Activated CD4-positive, alpha-beta memory T cell treated with anti-CD3 and anti-CD28 coated beads, Interleukin-2, amount 10 ng/mL, durations not matched to agents 7 days and 5 days (primary cell): ENCODE measurements at places on chromosomes 13 and 19. TPM values are rescaled to one million over a fixed set of nuclear protein-coding genes. Genes with fewer than 3 reads are reported as not detected.

Gene CYTH2
- 53.2 TPM for total RNA-seq

Gene LILRA5
- not detected for total RNA-seq

Gene TMEM190
- total RNA-seq = not detected

Gene CXCL17
- not detected for total RNA-seq

Gene CCL25
- total RNA-seq = not detected

Gene SYNE4
- total RNA-seq = 1.6 TPM

Gene KLK15
- not detected for total RNA-seq

DNA sequence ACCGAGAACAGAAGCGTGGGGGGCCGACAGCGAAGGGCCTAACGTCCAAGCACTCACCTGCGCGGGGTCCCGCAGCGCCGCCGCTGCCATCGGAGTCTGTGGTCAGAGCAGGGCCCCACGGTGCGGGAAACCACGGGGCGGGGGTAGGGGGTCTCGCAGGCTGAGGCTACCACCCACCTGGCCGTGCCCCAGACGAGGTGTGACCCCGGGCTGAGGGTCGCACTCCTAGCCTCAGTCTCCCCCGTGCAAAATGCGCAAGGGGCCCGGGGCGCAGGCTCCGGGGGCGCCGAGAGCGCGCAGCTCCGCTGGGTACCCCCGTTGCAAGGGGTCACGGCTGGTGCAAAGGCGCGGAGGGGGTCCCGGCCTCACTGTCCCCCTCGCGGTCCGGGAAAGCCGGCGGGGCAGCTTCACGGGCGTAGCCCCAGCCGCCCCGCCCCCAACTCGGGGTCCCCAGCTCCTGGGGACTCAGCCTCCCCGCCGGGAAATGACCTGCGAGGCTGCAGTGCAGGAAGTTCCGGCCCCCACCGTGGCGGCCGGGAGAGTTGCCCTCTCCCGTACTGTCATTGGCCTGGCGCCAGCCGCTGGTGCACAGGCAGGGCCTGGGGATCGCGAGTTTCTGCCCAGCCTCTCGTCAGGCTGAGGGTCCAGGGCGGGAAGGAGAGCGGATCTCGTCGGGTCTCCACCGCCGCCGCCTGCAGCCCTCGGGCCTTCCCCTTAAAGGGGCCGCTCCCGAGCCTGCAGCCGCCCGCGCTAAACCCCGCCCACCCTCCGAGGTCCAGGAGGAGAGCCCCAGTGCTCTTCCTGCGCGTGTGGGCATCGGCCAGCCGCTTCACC lies at the start of gene ZNF792:
Gene ZNF792, minus strand, starts transcription at position 657 of the 834 bp plus-strand sequence. Its CDS starts 567 bp downstream, at position 90.
- peak within 1 kb of the TSS; percentile 93 for H3K4me3 ChIP-seq
- peaks cover 54% of the 10 kb centered on the region for H3K36me3 ChIP-seq
- H3K4me1 ChIP-seq = peaks cover 29% of the 10 kb centered on the region
- no peaks in the 10 kb centered on the region for H3K27me3 ChIP-seq
- H3K27ac ChIP-seq = peak within 1 kb of the TSS; percentile 79
- peak; percentile 54 for DNase-seq

DNA sequence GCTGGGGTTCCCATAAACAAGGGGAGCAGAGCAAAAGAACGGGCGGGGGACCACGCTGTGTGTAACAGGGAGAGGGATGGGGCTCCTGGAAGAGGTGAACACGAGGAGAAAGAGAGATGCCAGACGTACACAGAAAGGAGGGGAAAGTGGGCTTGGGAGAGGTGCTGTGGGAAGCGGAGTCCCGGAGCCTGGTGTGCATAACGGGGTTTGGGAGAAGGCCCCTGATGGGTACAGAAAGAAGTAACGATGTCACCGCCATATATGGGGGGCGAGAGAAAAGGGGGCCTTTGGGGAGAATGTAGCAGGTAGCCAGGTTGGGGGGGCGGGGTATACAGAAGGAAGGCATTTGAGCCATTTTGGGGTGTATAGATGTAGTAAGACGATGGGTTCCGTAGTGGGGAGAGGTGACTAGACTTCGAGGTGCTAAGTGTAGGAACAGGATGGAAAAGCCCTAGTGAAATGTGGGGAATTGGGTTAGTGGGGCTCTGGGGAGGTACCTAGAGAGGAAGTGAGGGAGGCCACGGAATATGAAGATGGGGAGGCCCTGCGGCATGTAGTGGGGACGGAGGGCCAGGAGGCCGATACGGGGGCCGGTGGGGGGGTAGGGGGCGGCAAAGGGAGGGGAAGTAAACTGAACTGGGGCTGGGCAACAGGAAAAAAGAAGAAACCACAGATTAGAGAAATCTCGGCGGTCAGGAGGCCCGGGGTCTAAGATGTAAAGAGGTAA lies 787 bp downstream of the ZNF580 start:
- peak; percentile 30 for DNase-seq
- peaks cover 21% of the 10 kb centered on the region for H3K36me3 ChIP-seq
- no peaks in the 10 kb centered on the region for H3K27me3 ChIP-seq

DNA sequence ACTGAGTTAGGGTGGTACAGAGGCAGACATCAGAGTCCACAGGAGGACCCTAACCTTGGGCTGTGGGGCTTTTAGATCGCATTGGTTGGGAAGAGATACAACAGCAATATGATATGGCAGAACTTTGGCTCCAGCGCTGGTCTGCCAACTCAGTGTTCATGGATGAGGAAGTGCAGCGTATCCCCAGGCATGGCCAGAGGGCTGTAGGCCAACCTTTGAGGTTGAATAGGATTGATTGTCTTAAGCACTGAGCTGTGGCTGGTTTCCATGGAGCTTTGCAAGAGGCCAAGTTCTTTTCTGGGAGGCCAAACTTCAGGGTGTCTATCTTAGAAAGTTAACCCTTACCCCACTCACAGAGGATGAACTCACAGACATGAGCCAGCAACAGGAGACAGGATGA lies 144.1 kb upstream of the TMTC4 start:
- H3K27me3 ChIP-seq = peaks cover 6% of the 10 kb centered on the region
- H3K4me3 ChIP-seq = no peak overlapping the region
- no peaks in the 10 kb centered on the region for H3K36me3 ChIP-seq
- no peak for DNase-seq

DNA sequence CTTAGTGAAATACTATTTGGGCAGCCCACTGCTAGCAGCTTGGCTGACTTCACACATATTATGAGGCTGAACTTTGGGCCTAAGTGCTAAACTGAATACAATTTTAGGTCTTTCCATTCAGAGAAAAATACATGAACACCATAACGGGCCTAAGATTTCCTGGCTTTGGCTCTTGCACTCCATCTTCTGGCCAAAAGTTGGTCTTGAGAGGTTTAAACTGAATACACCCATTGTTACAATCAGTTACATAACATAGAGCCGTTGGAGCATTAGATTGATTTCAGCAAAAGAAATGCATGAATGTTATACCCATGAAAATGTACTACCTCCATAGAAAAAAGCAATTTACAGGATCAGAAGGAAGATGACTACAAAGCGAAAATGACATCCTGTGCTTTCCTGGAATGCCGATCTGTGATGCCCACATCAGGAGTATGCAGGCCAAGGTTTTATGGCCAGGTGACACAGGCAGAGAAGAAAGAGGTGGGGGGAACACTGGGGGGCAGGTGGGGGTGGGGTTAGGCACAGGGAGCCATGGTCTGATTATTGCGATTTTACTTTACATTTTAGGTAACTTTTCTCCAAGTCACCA lies 11.1 kb upstream of the SHISA2 start:
- H3K27me3 ChIP-seq = peaks cover 20% of the 10 kb centered on the region
- DNase-seq = peak; percentile 30
- peaks cover 10% of the 10 kb centered on the region for H3K4me1 ChIP-seq

- H3K4me3 ChIP-seq = peak overlapping the region; percentile 97
- peaks cover 63% of the 10 kb centered on the region for H3K36me3 ChIP-seq
- peaks cover 79% of the 10 kb centered on the region for H3K4me1 ChIP-seq
- H3K27me3 ChIP-seq = peaks cover 5% of the 10 kb centered on the region
Observed at GRCh38 chr13:114129649-114130062, 2.8 kb downstream of the RASA3 start.

DNA sequence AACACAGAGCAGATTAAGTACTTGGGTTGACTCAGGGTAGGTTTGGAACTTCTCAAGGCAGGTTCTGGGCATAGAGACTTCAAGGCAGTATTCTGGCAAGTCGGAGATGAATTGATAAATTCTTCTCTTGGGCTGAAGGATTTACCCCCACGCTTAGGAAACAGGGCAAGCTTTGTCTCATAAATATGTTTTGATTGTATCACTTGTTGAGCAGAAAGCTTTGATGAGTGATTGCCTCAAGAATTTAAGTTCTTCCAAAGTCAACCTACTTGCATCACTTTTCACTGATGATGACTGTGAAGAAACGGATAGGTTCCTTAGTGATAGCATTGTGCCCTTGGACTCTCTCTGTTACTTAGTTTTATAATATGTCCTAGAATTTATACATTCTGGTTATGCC lies 258.6 kb upstream of the DACH1 start:
- H3K4me1 ChIP-seq = no peaks in the 10 kb centered on the region
- H3K27me3 ChIP-seq = no peaks in the 10 kb centered on the region
- H3K36me3 ChIP-seq = no peaks in the 10 kb centered on the region
- no peak for DNase-seq
- H3K27ac ChIP-seq = no peak overlapping the region
- H3K4me3 ChIP-seq = no peak overlapping the region

DNA sequence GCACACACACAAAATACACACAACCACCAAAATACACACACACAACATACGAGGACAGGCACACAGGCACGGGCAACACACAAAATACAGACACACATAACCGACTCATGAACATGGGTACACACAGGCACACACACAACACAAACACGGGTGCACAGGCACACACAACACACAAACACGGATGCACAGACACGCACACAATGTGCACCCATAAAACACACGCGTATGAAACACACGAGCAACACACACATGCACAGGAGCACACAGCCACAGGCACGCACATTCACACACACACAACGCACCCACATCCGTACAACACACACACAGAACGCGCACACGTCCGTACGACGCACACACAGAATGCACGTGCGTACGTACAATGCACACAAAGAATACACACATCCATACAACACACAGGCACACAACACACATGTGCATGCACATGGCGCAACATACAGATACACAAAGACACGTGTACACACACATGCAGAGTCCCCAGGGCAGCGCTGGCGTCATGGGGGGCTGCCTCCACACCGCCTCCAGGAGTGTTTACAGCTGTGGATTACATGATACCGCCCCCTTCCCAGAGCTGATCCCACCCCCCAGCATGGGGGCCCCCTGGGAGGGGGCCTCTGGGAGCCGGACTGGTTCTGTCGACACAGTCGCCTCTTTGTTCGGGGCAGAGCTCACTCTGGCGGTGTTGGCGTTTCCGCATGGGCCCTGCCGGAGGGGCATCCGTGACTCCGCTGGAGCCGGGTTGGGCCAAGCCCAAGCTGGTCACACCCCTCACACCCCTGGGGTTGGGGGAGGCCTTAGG lies 2.9 kb downstream of the SBNO2 start:
- H3K4me3 ChIP-seq = peak overlapping the region; percentile 36
- peaks cover 30% of the 10 kb centered on the region for H3K4me1 ChIP-seq
- H3K27ac ChIP-seq = no peak overlapping the region
- H3K27me3 ChIP-seq = no peaks in the 10 kb centered on the region
- DNase-seq = no peak

DNA sequence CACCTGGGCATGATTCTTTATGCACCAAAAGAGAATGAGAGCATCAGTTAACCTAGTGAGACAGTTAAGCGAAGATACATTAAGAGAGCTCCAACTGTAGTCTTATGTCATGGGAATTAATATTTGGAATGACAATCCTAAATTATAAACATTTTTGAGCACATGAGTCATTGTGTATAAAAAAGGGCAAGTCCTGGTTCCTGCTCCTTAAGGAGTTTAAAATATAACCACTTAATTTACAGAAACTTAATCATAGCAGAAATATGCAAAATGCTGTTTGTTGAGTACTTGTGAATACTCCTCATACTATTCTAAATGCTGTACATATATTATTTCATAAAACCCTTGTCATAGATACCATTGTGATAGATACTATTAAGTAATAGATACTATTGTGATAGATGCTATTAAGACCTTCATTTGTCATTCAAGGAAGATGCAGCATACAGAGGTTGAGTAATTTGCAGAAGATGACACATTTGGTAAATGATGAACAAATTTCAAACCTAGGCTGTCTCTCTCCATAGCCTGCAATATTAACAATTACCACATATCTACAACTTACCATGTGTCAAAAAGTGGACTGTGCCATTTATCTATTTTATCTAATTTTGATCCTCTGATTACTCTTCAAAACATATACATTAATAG lies 301.0 kb downstream of the TBC1D4 start:
- DNase-seq = no peak
- no peaks in the 10 kb centered on the region for H3K36me3 ChIP-seq
- no peaks in the 10 kb centered on the region for H3K4me1 ChIP-seq
- H3K4me3 ChIP-seq = no peak overlapping the region
- H3K27me3 ChIP-seq = no peaks in the 10 kb centered on the region

- H3K4me1 ChIP-seq = peaks cover 53% of the 10 kb centered on the region
- H3K4me3 ChIP-seq = no peak overlapping the region
- no peaks in the 10 kb centered on the region for H3K27me3 ChIP-seq
- peaks cover 28% of the 10 kb centered on the region for H3K36me3 ChIP-seq
- peak overlapping the region; percentile 68 for H3K27ac ChIP-seq
- DNase-seq = no peak
Observed at GRCh38 chr19:2043961-2044708, 6.9 kb downstream of the MKNK2 start.

GRCh38 chr13:29458419-29458818 lies 137.1 kb downstream of the SLC7A1 start:
- H3K36me3 ChIP-seq = no peaks in the 10 kb centered on the region
- no peak overlapping the region for H3K4me3 ChIP-seq
- H3K27me3 ChIP-seq = peaks cover 8% of the 10 kb centered on the region
- H3K4me1 ChIP-seq = no peaks in the 10 kb centered on the region

DNA sequence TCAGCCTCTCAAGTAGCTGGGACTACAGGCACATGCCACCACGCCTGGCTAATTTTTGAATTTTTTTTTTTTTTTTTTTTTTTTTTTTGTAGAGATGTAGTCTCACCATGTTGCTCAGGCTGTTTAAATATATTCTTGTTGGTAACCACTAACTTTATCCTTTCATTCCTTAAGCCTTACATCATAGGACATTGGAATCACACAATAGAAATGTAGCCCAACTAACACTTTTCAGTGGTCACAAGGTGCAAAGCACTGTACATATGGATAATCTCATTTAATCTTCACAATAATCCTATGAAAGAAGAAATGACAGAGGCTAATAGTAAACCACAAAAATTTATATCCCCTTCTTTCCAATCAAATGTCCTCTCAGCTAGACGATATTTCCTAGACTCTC lies 417.8 kb upstream of the DACH1 start:
- H3K4me3 ChIP-seq = no peak overlapping the region
- no peak overlapping the region for H3K27ac ChIP-seq
- H3K4me1 ChIP-seq = no peaks in the 10 kb centered on the region
- H3K27me3 ChIP-seq = no peaks in the 10 kb centered on the region

GRCh38 chr13:80239571-80240255 lies 101.2 kb downstream of the SPRY2 start:
- no peaks in the 10 kb centered on the region for H3K4me1 ChIP-seq
- H3K4me3 ChIP-seq = no peak overlapping the region
- DNase-seq = no peak

GRCh38 chr19:5113633-5114586 lies 145.0 kb downstream of the KDM4B start:
- no peaks in the 10 kb centered on the region for H3K4me1 ChIP-seq
- no peak for DNase-seq
- H3K27me3 ChIP-seq = no peaks in the 10 kb centered on the region
- H3K27ac ChIP-seq = no peak overlapping the region
- H3K36me3 ChIP-seq = peaks cover 10% of the 10 kb centered on the region
